Neural crest cell (in vitro differentiated cells): ENCODE measurements at places on chromosomes 2 and 18.

DNA sequence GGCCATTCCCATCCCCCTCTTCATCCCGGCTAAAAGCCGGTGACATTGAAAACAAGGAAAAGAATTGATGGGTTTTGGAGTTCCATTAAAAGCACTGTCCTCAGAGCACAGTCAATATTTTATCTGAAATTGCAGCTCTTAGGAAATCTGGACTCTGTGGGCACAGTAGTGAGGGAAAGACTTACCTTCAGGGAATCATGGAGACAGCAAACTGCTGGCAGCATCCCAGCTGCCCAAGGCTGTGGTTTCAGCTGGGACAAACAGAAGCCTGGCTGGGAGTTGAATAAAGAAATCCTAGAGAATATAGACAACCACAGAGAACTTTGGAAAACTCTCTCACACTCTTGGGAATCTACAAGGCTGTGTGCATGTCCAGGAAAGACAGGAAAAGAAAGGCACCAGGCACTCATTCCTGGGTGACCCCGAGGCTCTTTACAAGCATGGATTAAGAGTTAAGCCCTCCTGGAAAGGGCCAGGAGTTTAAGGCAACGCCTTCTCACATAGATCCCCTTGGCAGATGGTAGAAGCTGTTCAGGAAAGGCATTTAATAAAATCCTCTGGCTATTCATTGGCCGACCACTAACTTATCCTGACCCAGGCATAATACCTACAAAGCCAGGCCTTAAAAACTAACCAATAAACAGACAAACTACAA, 255.1 kb downstream of the MYT1L start:
- DNase-seq = no peak

- DNase-seq = no peak
Observed at GRCh38 chr2:119013671-119014070, 71.7 kb downstream of the MARCO start.

GRCh38 chr2:205860181-205860580, 177.9 kb downstream of the NRP2 start:
- no peak for DNase-seq

DNA sequence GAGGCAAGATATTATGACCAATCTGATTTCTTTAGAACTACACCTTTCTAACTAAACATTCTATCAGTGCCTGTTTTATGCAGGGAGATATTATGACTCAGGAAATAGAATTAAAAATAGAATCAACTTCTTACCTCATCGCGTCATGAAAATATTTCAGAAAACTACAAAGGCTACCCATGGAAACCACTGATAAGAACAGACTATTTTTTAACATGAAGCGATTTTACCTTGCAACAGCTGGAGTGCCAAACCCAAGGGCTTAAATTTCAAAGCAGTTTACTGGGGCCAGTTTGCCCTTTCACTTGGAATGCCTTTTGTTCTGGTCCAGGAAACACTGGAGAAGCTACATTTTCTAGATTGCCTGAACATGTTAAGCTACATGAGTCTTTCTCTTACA, 304.8 kb upstream of the CCDC68 start:
- no peak for DNase-seq

DNA sequence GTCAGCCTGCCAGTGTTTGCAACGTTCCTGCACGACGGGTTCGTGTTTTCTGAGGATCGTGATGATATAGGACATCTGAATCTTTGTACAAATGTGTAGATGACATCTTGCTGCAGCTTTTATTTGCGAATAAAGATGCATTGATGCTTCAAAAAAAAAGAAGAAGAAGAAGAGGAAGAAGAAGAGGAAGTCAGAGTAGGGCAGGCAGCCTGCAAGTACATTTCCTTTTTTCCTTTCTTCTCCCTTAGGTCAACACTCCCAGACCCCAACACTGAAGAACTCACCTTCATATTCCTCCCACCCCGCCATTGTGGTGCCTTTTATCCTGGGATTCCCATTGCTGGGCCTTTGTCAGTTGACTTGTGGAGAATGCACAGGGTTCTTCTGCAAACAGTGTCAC, 91.5 kb downstream of the FHOD3 start:
- no peak for DNase-seq

GRCh38 chr2:171563301-171563700, 41.0 kb downstream of the CYBRD1 start:
- no peak for DNase-seq

DNA sequence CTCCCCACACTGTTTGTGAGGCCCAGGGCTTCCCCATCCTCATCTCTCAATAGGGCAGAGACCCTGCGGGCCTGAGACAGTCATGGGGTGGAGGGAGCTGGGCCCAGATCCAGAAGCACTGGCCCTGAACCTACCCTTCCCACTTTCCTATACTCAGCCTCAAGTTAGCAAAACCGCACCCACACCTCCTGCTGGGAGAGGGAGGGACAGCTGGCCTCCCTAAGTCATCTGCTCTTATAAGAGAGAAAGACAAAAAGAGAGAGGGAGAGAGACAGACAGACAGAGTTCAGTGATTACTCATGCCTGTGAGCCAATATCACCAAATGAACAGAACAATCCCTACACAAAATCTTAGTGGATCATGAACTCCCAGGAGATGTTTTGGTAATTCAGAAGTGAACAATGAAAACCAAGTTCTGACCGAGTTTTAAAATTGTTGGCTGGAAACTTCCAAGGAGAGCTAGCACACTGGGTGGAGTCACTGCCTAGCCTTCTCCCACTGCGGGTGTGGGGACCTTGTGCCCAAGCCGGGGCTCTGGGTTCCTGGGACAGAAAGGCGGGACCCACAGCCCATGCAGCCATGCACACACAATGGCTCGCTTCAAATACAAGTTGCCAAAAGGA, 130.5 kb downstream of the PXDN start:
- DNase-seq = no peak

DNA sequence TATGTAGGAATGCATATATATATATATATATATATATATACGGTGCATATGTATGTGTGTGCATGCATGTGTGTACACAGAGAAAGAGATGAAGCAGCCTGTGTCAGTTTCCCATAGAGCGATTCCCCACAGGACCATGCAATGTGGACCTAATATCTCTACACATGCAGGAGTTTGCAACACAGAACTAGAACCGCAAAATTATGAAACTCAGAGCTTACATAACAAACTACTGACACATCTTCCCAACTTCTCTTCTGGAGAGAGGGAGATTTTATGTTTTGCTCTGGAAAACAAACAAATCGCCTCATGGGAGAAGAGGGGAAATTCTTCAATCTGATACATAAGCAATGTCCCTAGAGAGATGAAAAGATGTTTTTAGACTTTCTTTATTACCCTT, 377.2 kb downstream of the LRATD1 start:
- no peak for DNase-seq

- DNase-seq = no peak
Observed at GRCh38 chr18:50473881-50474280, 86.0 kb upstream of the MAPK4 start.

DNA sequence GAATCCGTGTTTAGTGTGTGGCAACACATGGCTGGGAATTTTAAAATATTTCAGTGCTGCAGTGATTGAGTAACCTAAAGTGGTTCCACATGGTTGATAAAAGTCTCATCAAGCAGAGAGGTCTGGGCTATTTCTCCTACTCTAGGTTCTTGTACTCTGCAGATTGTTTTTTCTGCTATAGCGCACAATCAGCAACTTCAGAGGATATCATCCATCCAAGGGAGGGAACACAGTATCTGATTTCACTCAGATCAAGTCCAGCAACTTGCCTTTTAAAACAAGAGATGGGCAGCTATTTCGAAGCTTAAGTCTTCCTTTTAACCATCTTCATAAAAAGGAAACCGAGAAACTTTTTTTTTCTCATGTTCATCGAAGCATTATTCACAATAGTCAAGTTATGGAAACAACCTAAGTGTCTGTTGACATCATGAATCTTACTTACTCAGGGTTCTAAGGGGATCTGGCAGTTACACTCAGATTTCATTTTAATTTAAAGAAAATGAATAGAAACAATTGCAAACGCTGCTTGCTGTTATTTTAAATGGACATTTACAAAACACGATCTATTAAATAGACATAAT, 172.7 kb upstream of the TRIB2 start:
- no peak for DNase-seq

DNA sequence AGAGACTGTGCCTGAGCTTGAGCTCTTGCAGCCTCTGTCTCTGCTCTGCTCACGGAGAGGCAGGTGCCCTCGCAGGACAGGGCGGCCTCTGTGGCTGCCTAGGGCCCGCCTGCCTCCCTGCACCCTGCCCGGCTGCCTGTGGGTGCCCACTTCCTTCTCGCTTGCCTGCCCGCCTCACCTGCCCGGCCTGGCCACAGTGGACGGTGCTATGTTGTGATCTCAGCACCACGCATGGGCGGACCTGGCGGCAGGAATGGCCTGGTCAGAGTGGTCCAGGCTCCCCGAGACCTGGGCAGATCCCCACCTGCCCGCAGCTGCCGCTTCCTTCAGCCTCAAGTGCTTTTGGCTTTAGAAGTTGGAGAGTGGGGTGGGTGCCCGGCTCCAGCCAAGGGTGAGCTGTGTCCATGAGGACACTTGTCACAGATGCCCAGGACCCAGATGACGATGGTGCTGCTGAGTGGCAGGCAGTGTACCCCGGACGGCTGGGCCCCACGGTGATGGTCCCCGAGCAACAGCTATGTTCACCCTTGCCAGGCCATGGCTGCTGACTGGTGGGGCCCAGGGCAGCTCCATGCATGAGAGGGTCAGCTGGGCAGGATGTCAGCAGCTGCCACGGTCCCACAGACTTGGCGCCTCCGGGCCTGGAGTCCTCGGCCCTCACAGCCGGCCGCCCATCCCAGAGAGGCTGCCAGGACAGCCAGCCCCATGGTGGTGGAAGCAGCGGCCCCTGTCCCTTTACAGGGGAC, 25.3 kb downstream of the RTP5 start:
- no peak for DNase-seq

GRCh38 chr2:195632856-195633572, 24.0 kb upstream of the SLC39A10 start:
- no peak for DNase-seq

GRCh38 chr2:3113122-3113521, 264.5 kb downstream of the EIPR1 start:
- DNase-seq = no peak

DNA sequence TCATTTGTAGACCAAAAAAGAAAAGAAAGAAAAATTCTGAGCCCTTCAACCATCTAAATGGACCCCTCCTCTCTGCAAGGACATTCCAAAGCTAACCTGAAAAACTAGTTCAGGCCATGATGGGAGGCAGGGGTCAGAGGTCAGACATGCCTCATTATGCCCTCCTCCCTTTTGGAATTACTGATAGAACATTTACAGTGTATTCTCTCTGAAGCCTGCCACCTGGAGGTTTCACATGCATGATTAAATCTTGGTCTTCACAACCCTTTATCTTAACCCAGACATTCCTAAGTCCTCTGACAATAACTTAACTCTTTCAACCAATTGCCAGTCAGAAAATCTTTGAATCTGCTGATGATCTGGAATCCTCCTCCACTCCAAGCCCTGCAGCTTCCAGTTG, 86.0 kb downstream of the SPP2 start:
- DNase-seq = no peak

DNA sequence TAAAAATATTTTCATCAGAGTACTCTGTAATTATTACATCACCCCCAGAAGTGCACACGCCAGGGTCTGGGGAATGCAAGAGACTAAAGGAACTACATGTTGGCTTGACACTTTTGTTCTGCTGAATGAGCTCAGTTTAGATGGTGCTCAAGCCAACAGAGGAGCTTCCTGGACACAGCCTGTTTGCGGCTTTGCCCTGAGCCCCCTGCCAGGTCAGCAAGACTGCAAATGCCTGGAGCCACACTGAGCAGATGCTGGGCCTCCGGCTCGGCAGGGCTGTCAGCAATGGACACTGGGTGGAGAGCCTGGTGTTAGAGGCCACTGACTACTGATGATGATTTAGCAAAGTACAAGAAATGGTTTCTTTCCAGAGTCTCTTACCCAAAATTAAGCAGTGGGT, 31.9 kb downstream of the PTPN18 start:
- DNase-seq = no peak

- no peak for DNase-seq
Observed at GRCh38 chr2:46947841-46948240, 32.2 kb upstream of the MCFD2 start.

GRCh38 chr2:32039447-32040219, at the start of gene DPY30:
DPY30 (minus strand) TSS chr2:32039805; CDS start chr2:32039456, 349 bp downstream.
- peak; percentile 88 for DNase-seq

GRCh38 chr18:63152096-63152495, 167.5 kb downstream of the BCL2 start:
- no peak for DNase-seq

DNA sequence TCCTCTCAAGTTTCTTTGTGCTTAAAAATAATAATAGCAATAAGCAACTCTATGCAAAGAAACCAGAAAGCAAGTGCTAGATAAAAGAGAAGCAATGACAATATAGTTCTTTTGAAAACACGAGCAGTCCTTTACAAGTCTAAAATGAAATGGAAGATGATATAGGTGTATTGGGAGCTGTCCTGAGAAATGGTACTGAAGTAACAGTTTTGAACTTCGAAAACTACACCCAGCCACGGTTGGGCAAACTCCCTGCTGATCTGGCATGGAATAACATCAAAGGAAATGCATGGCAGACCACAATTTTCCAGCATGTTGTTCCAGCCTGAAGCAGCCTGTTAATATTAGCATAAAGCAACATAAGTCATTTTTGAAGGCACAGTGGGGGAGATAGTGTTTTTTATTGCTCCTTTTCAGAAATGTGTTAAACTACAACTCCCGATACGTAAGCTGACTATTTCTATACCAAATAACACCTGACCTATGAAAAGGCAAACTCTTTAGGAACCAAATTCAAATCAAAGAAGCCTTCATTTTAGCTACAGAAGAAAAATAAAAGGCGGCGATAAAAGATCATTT, 596.1 kb upstream of the KLHL29 start:
- DNase-seq = no peak

DNA sequence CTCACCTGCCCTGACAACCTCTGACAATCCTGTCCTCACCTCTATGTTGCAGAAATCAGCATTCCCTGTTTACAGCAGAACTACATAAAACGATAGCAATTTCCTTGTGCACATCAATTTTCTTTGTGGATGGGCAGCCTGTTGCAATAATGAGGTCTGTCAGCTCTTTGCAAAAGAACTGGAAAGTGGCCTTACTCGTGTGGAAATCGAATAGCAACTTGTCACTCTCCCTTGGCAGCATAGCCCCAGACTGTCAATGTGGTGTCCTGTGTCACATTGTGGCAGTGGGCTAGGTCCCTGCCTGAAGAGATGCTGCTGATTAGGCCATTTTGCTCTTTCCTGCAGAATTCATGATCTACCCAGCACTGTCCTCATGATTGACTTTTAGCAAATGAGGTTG, 531.9 kb downstream of the CCDC85A start:
- DNase-seq = no peak

DNA sequence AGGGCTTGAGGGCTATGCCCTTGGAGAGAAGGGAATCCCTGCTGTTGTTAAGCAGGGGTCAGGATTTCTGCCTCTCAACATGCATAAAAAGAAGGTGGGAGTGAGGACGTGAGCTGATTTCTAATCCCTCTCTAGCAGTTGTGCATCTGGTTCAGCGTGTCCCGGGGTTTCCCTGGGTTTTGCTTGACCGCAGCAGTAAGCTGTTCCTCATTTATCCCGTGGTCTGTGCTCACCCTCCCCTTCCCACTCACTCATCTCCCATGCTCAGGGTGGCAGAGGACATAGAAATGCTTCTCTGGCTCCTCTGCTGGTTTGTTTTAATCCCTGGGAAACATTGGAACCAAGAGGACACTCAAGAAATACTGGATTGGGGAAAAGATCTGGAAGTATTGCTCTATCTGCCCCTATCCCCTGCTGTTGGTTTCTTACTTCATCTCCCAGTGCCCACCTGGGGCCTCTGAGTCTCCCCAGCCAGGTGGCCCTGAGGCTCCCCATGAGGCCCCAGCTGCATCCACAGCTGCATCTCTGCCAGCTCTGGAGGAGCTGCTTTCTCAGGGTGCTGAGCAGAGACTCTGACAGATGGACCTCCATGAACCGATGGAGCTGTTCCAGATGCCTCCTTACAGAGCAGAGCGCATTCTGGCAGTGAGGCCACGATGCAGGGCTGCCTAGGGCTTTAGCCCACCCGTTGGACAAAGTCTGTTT, 36.1 kb downstream of the TET3 start:
- DNase-seq = no peak
